Bronchial epithelial cell (primary cell): ENCODE measurements at places on chromosomes 7 and 10. TPM values are rescaled to one million over a fixed set of nuclear protein-coding genes. Genes with fewer than 3 reads are reported as not detected.
A peak's percentile ranks its signal among the peaks of the same experiment; 100 is the strongest.

GRCh38 chr7:45980181-45980905, 59.3 kb upstream of the IGFBP3 start:
- peak; percentile 29 for DNase-seq

DNA sequence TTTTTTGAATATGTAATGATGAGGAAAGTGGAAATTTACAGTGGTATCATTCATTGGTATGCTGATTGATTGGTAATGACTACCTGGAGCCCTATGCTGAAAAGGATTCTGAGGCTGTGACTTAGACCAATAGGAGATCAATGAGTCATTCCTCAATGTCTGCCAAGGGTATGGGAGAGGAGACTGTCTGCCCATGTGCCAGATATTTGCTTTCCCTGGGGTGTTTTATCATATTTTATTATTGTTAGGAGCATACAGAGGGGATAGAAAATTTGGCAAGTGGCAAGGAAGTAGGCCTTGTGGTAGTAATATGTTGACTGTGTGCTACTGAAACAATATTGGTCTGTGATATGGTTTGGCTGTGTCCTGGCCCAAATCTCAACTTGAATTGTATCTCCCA, 54.8 kb downstream of the ASAH2B start:
- peak; percentile 29 for DNase-seq

DNA sequence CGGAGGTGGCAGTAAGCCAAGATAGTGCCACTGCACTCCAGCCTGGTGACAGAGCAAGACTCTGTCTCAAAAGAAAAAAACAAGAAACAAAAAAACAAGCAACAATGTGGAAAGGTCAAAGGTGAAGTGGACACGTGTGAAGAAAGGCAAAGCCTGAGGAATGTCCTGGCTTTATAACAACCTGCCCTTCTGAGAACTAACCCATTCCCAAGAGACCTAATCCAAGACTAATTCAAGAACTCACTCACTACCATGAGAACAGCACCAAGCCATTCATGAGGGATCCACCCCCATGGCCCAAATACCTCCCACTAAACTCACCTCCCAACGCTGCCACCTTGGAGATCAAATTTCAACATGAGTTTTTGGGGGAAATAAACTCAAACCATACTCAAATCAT, 47.5 kb upstream of the KIF5B start:
- DNase-seq, result no peak

Gene ZCCHC24
- total RNA-seq, result 0.53 and 0.90 TPM in 2 replicates

GRCh38 chr10:88138319-88138848, 275.0 kb downstream of the PTEN start:
- DNase-seq, result peak; percentile 70

Gene ZNF479
- not detected in 2 replicates for total RNA-seq

GRCh38 chr10:71378336-71379117, 18.2 kb upstream of the CDH23 start:
- DNase-seq, result peak; percentile 19

Gene MYO3A
- total RNA-seq, result not detected in 2 replicates

Gene HMX3
- total RNA-seq, result 0.13 TPM in 1 of 2 replicates, not detected in the other

- DNase-seq, result no peak
Measured at GRCh38 chr7:418636-419280, 100.9 kb downstream of the PDGFA start.

DNA sequence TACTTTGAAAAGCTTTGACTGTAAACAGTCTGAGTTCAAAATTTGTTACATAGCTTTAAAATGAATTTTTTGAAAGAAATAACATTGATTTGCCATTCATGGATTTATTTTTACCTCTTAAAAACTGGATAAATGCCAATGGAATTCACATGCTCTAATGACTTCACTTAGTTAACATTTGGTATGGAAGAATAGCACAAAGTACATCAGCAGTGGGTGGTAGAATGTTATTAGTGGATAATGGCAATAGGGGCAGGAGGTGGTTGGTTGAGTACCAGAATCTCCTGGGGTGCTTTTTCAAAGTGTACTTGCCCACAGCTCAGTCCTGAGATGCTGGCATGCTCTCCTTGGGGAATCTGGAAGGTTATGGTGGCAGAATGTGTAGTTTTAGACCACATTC, 4.7 kb downstream of the PPP1R9A start:
- no peak for DNase-seq

- DNase-seq, result peak; percentile 100
Measured at GRCh38 chr7:30406664-30407425, 71.7 kb downstream of the NOD1 start.

- DNase-seq, result peak; percentile 30
Measured at GRCh38 chr7:131948434-131949053, 392.1 kb upstream of the PODXL start.

- DNase-seq, result no peak
Measured at GRCh38 chr7:51013861-51014511, 231.3 kb upstream of the GRB10 start.

Gene NRG3
- not detected in 2 replicates for total RNA-seq

DNA sequence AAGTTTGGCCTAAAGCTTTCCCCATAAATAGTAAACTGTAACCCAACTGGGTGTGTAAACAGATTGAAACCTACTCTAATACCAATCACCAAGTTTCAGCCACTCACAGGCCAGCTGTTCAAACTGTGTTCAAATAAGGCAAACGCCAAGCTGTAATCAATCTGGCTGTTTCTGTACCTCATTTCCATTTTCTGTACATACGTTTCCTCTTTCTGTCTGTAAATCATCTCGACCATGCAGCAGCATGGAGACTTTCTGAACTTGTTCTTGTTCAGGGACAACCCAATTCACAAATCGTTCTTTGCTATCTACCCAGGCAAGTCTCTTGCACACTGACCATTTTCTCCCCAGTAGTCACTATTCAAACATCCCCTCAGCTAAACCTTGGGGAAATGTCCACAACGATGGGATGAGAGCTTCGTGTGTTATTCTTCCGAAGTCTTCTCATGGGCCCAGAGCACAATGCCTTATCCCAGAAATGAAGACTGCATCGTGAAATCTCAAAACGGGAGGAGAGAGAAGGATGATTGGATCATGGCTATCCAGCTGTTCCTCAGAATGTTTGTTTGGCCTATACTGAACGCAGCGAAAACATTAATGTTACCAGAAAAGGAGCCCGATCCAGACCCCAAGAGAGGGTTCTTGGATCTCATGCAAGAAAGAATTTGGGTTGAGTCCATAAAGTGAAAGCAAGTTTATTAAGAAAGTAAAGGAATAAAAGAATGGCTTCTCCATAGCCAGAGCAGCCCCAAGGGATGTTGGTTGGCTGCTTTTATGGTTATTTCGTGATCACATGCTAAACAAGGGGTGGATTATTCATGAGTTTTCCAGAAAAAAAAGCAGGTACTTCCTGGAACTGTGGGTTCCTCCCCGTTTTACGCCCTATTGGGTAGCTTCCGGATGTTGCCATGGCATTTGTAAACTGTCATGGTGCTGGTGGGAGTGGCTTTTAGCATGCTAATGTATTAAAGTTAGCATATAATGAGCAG, 86.2 kb downstream of the SLC16A9 start:
- DNase-seq, result no peak

- peak; percentile 42 for DNase-seq
Measured at GRCh38 chr7:139619367-139619657, 95.8 kb downstream of the CLEC2L start.
